ENCODE measurements at places on chromosomes 6 and 20.
A peak's percentile ranks its signal among the peaks of the same experiment; 100 is the strongest.

DNA sequence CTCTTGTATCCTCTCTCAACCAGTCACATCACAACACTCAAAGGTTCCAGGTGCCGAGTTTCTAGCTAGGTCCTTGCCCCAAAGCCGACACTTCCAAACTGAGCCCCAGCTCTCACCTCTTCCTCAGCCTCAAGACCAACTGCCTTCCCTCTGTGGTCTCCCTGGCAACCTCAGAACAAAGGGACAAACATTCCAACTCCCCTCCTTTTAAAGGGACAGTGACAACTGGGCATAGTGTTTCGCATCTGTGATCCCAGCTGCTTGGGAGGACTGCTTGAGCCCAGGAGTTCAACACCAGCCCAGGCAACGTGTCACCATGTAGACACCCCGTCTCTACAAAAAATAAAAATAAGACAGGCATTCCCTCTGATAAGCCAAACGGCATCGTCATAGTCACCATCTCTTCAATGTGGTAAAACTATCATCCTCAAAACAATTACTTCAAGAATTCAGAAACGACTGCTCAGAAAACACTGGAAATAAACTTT, 11.3 kb downstream of the DIDO1 start:
- DNase-seq = peak; percentile 33

- no peak for DNase-seq
Measured at GRCh38 chr20:18359854-18360253, 71.5 kb downstream of the ZNF133 start.

DNA sequence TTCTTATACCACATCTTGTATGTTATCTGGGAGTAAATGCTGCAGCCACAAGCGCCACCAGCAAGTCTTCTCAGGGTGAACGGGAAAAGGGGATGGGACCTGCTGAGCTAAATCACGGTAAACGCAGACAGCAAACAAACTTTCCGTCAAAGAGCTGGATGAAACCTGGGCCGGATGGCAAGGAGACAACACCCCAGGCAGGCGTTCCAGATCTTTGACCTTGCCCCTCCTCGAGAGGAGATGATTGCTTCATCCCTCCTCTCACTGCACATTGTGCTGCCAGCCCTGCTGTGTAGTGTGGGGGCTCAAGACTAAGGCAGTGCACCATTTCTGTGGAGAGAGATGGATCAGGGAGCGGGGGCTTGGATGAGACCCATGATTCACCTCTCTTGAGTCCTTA, 9.8 kb downstream of the RAET1E start:
- DNase-seq = no peak

DNA sequence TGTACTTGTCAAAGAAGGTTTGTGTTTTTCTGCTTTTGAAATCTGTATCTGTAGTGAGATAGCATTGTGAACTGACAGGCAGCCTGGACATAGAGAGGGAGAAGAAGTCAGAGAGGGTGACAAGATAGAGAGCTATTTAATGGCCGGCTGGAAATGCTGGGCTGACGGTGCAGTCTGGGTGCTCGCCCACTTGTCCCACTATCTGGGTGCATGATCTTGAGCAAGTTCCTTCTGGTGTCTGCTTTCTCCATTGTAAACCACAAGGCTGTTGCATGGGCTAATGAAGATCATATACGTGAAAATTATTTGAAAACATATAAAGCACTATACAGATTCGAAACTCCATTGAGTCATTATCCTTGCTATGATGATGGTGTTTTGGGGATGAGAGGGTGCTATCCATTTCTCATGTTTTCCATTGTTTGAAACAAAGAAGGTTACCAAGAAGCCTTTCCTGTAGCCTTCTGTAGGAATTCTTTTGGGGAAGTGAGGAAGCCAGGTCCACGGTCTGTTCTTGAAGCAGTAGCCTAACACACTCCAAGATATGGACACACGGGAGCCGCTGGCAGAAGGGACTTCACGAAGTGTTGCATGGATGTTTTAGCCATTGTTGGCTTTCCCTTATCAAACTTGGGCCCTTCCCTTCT, 18.4 kb downstream of the CD83 start:
- DNase-seq = no peak

- DNase-seq = peak; percentile 95
Measured at GRCh38 chr6:47242483-47243386, 67.0 kb downstream of the TNFRSF21 start.
